ENCODE measurements at places on chromosomes 11 and 22. TPM values are rescaled to one million over a fixed set of nuclear protein-coding genes. Genes with fewer than 3 reads are reported as not detected.

The CARD16 gene
- 5.4 TPM for total RNA-seq

The AMBRA1 gene
- total RNA-seq = 28.0 TPM

DNA sequence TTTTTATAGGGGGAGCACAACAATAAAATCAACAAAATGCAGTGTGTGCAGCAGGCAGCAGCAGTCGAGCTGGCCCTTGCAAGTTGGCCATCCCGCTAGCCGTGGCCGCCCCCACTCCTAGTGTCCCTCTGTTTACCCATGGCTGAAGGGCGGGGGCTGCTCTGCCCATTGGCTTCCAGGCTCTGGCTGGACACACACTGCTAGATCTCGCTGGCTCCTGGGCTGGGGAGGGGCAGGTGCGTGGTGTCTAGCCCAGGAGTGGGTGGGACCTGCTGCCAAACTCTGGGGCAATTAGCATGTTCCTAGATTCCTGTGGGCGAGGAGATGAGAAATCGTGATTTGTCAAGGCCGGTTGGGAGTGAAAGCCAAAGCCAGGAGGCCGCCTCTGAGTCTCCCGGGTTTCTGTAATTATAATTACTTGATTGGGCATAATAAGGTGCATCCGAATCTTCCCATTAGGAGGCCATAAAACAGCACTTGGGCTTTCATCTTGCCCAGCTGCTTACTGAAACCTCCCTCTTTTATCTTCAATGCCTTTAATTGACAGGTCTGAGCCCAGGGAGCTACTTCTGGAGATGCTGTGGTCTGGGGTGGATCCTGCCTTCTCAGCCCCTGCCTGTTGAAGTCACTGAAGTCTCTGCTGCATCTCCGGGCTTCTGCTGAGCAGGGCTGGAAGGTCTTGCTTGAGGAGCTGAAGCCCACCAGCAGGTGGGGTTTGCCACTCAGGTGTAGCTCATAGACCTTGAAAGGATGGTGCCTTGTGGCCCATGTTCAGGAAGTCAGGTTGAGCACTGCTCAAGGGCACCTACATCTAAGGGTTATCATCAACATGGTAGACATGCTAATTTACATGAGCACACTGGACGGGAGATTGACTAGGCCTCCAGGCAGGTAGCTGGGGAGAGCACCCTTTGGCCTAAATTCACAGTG lies 44.5 kb upstream of the DKK3 start:
- no peak for DNase-seq

GRCh38 chr11:57094181-57094935 lies 87.4 kb upstream of the LRRC55 start:
- DNase-seq = no peak

The OTUB1 gene
- 39.1 TPM for total RNA-seq

The CSF2RB gene
- total RNA-seq = 1.9 TPM

- no peak for DNase-seq
Measured at GRCh38 chr11:113876798-113877669, 1.7 kb upstream of the USP28 start.

The OR5AN1 gene
- total RNA-seq = not detected

Measured in spinal cord (tissue), 10 donors.